Camera-type eye (tissue), 1 donor: ENCODE measurements at places on chromosomes 4 and X. TPM values are rescaled to one million over a fixed set of nuclear protein-coding genes. Genes with fewer than 3 reads are reported as not detected.

TMEM35A gene
- total RNA-seq, result 24.5 TPM

ZNF630 gene
- 12.4 TPM for total RNA-seq

TLR6 gene
- 2.0 TPM for total RNA-seq

GYPA gene
- 3.8 TPM for total RNA-seq

DUSP9 gene
- not detected for total RNA-seq

NKX3-2 gene
- total RNA-seq, result 0.49 TPM

MED14 gene
- 56.8 TPM for total RNA-seq

H2BW2 gene
- not detected for total RNA-seq

SYP gene
- total RNA-seq, result 152 TPM

CLDN34 gene
- not detected for total RNA-seq

PABPC1L2A gene
- not detected for total RNA-seq

FAAH2 gene
- 3.1 TPM for total RNA-seq

PCDH19 gene
- total RNA-seq, result 28.6 TPM

POU4F2 gene
- total RNA-seq, result 7.9 TPM

SPANXD gene
- total RNA-seq, result not detected

RTL3 gene
- total RNA-seq, result 0.16 TPM

UGT2A1 gene
- not detected for total RNA-seq

UGT2B17 gene
- total RNA-seq, result not detected

CENPE gene
- total RNA-seq, result 8.0 TPM

CXorf65 gene
- total RNA-seq, result not detected

DGAT2L6 gene
- total RNA-seq, result not detected

NLGN4X gene
- total RNA-seq, result 39.9 TPM

ARHGAP24 gene
- 52.7 TPM for total RNA-seq

LNX1 gene
- total RNA-seq, result 12.3 TPM

SMIM43 gene
- total RNA-seq, result 3.2 TPM

PAGE4 gene
- not detected for total RNA-seq

MTMR8 gene
- 9.2 TPM for total RNA-seq

MAGEA10 gene
- not detected for total RNA-seq
